ENCODE measurements at places on chromosomes 2 and 18. TPM values are rescaled to one million over a fixed set of nuclear protein-coding genes. Genes with fewer than 3 reads are reported as not detected.

GALNT1 gene
- total RNA-seq: 54.7 TPM

DYNAP gene
- not detected for total RNA-seq

SIX2 gene
- total RNA-seq: 0.54 TPM

ACTR3 gene
- total RNA-seq: 232 TPM

LBX2 gene
- total RNA-seq: 10.1 TPM

GRCh38 chr2:221102896-221103688 is 469.0 kb downstream of the EPHA4 start:
- DNase-seq: no peak

DNA sequence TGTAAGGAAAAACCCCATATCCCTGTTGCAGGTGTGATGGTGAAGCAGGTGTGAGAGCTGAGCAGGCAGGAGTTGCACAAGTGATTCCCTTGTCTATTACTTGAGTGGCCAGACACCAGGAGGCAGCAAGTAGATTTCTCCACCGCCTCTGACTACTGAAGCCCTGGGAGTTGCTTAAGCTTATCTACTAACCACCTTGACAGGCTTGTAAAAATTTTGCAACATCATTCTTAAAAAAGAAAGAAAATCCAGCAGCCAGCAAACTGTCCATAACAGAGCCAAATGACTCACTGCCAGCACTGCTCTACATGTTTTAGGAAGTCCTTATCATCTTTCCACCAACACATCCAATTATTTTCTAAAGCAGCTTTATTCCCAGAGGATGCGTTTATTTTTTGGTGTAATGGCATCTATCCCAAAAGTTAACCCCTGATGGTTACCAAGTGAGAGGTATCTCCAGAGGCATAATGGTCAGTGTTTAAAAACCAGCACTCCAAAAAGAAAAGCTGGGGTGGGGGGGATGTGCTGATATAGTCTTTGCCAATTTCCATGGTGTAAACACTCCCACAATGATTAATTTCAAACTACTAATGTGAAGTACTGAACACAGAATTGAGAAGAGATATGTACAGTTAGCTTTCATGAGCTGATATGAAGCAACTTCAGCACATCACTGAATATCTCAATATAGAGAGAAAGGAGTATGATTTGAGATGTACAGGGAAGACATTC is 16.3 kb upstream of the GPR39 start:
- DNase-seq: no peak

DNA sequence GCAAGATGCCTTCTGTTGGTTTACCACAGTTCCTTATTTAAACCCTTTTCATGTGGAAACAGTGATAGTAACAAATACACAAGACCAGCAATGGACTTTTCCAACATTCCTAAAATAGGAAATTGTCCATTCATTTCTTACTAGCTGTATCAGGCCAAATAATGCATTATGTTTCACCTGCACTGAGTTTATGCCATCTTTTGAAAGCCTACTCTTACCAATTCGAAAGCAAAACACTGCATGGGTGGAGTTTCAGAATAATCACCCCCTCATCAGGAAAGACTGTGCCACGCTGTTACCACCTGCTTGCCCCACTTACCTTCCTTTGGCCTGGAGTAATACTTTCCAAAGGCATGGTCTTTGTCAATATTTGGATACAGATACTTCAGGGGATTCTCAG is 37.5 kb downstream of the STAT1 start:
- DNase-seq: no peak

DNA sequence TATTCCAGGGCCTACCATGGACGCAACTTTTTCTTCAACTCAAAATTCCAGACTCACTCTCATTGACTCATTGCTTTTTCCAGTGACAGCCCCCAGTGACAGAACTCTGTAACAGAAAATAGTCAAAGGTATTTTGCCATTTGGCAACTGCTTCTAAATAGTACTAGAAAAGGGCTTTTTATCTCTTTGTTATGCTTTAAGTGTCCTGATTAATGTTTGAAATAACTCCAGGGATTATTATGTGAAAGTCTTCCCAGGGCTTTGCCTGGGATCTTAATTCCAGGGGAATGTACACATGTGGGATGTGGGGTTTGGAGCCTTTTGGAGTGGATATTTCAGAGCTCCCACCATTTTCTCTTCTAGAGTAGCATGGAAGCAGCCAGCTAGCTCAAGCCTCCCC is 198.8 kb downstream of the KCNS3 start:
- no peak for DNase-seq

GRCh38 chr18:23977103-23977502 is 37.5 kb upstream of the TTC39C start:
- no peak for DNase-seq

- DNase-seq: no peak
Measured at GRCh38 chr2:240423788-240424191, 11.7 kb upstream of the GPC1 start.

- DNase-seq: no peak
Measured at GRCh38 chr2:143617803-143618415, 488.7 kb downstream of the ARHGAP15 start.

DNA sequence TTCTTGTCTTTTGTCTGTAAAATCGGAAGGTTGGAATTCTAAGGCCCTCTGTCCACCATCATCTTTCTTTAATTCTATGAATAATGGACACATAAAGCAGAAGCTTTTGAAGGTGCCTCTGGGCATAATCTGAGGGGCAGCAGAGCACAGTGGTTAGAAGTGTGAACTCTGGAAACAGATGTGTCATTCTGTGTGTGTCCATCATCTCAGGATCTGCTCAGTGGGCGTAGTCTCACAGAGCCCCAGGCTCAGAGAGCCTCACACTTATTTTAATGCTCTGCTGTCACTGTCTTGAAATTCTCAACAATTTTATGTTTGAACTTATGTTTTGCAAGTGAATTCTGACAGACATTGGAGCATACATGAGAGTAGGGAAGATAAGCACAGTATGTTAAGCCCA is 31.0 kb upstream of the CCDC93 start:
- no peak for DNase-seq

GRCh38 chr2:42764901-42765300 is 966 bp upstream of the OXER1 start:
- no peak for DNase-seq

- DNase-seq: no peak
Measured at GRCh38 chr2:190405995-190406394, 2.2 kb upstream of the MFSD6 start.

DNA sequence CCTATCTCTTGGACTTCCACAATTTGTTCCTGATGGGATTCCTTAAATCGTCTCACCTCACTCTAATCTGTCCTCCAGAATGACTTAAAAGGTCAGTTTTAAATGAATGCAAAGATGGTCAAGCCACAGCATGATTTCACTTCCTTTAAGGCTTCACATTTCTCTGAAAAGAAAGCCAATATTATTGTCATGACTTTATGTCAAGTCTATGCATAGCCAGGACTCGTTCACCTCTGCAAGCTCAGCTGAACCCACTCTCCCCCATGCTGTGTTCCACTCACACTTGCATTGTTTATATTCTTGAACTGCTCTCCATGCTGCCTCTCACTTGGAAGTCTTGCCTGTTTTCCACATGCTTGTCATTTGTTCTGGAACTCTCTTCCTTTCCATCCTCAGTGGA is 298.4 kb upstream of the MMADHC start:
- DNase-seq: no peak

GRCh38 chr2:178949584-178949983 is 100.4 kb downstream of the CCDC141 start:
- DNase-seq: no peak

- no peak for DNase-seq
Measured at GRCh38 chr2:60552851-60553494, 481 bp downstream of the BCL11A start.

DNA sequence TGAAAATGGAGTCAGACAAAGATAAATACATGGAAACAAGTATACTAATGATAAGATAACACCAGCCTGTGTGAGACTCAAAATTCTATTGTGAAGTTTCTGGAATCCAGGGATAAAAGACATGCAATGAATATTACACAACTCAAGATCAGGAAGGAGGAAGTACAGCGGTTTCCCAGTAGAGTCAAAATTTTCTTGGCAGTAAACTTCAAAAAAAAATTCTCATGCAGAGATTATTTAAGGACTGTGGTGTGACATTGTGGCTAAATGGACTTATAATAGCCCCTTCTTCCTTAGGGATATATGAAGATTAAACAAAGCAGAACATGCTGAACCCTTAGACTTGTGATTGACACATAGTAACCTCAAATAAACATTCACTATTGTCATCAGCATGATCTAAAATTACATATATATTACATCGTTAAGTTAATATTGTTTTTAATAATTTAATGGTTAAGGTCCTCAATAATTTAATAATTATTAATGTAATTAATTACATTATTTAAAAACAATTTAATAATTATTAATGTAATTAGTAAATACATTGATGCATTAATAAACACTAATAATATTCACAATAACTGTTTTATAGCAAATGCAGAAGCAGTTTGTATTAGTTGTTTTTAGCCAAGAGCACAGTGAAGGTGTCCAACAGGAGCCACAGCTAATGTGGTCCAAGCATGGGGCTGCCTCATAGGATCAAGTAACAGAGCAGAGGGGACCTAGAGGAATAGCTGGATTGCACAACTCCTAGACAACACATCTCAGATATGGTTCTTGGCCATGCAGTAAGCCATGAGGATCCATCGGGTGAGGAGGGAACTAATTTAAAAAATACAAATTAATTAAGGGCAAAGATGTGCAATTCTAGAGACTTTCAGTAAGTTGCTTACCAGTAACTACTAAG is 77.3 kb downstream of the POLE4 start:
- DNase-seq: no peak

GRCh38 chr2:218285604-218286003 is 6.7 kb downstream of the TMBIM1 start:
- DNase-seq: no peak

- DNase-seq: peak; percentile 42
Measured at GRCh38 chr18:29840089-29840488, 1202.5 kb downstream of the DSC3 start.

All from HCT116 (cell line).